ENCODE measurements at places on chromosomes 7 and 10.

DNA sequence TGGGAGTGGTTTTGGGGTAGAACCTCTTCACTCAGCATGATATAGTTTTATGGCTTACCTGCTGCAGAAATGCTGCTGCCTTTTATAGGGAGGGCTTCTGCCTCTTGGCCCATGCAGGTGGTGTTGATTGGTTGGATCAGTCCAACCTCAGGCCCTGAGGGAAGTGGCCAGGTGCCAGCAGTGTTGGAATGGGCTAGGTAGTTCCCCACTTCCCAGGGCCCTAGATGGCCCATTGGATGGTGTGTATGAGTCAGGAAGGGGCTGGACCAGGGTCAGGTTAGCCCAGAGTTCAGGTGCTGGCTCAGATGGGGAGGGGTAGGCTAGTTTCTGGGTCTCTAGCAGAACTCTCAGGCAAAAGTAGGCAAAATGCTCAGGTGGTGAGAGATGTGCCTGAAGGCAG lies 455.5 kb downstream of the CCSER2 start:
- no peak for DNase-seq

DNA sequence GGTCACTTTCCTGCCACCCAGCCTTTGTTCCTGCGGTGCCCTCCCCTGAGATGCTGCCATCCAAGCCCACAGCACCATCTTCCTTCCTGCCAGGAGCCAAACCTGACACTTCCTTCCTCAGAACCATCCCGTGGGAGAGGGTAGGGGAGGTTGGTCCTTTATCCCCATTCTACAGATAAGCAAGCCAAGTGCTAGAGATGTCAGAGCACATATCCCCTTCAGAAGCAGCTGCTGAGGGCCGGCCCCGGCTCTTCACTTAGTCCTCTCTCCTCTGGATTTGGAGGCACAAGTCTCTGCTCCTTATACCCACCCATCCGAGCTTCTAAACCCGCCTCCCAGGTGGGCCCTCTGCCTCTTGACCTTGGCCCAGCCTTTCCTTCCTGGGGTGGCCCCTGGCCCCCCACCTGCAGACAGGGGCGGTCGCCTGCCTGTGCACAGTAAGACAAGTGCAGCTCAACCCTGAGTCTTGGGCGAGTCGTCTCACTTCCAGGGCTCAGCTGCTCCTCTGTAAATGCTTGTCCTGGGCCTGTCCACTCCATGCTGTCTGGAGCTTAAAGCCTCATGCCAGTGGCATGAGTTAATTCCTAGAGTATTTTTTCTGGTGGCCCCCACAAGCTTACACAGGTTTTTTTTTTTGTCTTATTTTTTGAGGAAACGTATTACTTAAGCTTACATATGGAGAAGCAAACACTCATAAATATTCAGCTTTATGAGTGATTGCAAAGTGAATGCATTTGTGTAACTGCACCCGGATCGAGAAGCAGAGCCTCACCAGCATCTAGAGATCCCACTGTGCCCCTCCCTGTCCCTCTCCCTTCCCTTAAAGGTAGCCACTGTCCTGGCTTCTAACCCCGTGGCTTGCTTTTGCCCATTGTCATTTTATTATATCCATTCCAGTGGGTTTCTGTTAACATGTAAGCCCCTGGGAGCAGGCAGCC lies 125.1 kb downstream of the CDH23 start:
- DNase-seq: no peak

GRCh38 chr10:76543655-76544054 lies 1094.0 kb downstream of the KCNMA1 start:
- no peak for DNase-seq

GRCh38 chr7:156156734-156157408 lies 344.6 kb upstream of the SHH start:
- no peak for DNase-seq

- DNase-seq: no peak
Measured at GRCh38 chr10:23402856-23403255, 36.0 kb upstream of the OTUD1 start.

DNA sequence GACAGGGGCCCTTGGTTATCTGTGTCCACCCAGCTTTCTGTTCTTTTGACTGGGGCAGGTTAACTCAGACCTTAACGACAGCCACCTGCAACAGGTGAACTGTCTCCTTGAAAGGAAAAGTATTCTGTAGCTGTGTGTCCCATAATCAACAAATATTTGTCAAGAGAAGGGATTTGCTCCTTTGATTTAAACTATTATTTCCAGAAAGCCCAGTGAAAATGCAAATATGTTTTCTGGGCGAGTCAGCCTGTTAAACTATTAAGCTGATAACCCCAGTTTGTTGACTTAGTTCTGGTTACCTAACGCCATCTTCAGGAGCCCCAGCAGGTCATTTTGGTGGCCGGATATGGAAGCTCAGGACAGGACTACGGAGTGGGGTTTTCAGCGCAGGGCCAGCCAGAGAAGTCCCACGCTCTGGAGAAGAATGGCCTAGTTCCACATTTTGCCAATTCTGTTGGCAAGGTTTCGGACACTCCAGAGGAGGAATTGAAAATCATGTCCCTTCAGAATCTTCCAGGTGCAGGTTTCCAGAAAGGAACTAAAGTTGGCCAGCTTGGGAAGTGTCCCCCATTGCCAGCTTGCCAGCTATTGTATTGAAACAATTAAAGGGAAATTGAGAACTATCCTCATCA lies 54.5 kb downstream of the ADRA2A start:
- DNase-seq: no peak

DNA sequence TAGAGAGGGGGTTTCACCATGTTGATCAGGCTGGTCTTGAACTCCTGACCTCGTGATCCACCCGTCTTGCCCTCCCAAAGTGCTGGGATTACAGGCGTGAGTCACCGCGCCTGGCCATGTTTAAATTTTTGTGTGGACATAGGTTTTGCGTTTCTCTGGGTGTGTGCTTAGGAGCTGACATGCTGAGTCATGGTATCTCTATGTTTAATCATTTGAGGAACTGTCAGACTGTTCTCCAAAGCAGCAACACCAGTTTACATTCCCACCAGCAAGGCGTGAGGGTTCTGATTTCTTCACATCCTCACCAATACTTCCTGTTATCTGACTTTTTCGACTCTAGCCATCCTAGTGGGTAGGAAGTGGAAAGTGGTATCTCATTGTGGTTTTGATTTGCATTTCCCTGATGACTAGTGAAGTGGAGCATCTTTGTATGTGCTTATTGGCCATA lies 153.7 kb downstream of the DNAJB6 start:
- no peak for DNase-seq

- no peak for DNase-seq
Measured at GRCh38 chr7:102991077-102991539, 78.3 kb downstream of the LRRC17 start.

DNA sequence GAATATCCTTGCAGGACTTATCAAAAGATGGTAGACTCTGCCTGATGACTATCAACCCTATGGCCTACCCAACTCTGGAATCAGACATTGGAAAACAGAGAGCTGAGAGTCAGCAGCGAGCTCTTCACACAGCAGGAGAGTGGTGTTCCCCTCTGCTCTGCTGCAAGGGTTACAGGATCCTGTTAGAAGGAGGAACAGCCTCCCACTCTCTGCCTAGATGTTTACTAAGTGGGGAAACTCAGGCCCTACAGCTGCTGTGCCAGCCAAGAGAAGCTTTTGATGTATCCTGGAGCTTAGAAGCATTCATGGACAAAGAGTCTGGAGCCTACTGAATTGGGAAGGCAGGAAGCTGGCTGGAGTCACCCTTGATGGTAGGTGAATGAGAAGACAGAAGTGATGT lies 104.6 kb downstream of the ABLIM1 start:
- no peak for DNase-seq

- no peak for DNase-seq
Measured at GRCh38 chr7:20307119-20307518, 23.6 kb upstream of the ITGB8 start.

DNA sequence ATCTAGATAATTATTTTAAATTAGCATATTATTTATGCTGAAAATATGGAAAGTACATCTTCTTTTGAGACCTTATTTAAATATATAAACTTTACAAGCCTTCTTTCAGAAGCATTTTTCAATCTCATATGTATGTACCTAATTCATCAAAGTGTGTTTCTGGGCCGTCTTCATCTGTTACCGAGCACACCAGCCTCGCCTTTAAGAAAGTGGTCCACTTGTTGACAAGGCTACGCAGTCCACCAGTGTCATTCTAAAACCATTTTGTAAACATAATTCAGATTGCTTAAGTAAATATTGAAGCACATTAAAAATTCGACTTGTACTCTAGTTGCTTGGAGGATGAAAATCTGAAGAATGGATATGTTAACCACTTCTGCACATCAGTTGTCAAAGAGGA lies 116.3 kb downstream of the SEMA3C start:
- DNase-seq: no peak

All from nucleus accumbens (tissue), 56 donors.